ENCODE measurements at places on chromosomes 2 and 18. TPM values are rescaled to one million over a fixed set of nuclear protein-coding genes. Genes with fewer than 3 reads are reported as not detected.

Gene OSBPL6
- 15.7 TPM for total RNA-seq

Gene BBS5
- total RNA-seq: 14.8 TPM

Gene RHBDD1
- 14.5 TPM for total RNA-seq

Gene PCBP1
- total RNA-seq: 36.6 TPM

Gene IL36B
- total RNA-seq: not detected

Gene FBXO36
- 3.9 TPM for total RNA-seq

Gene FBLN7
- total RNA-seq: 2.5 TPM

Gene PTPRN
- total RNA-seq: 32.7 TPM

Gene THSD7B
- total RNA-seq: 12.3 TPM

Gene IL1RL1
- total RNA-seq: 0.25 TPM

Gene KIF1A
- total RNA-seq: 181 TPM

Gene ZAP70
- 0.49 TPM for total RNA-seq

Gene ANKRD29
- 2.0 TPM for total RNA-seq

Gene ACADL
- total RNA-seq: 4.7 TPM

Gene LOXHD1
- 0.25 TPM for total RNA-seq

Gene TXNL1
- 33.7 TPM for total RNA-seq
